ENCODE measurements at places on chromosomes 5 and 9.

DNA sequence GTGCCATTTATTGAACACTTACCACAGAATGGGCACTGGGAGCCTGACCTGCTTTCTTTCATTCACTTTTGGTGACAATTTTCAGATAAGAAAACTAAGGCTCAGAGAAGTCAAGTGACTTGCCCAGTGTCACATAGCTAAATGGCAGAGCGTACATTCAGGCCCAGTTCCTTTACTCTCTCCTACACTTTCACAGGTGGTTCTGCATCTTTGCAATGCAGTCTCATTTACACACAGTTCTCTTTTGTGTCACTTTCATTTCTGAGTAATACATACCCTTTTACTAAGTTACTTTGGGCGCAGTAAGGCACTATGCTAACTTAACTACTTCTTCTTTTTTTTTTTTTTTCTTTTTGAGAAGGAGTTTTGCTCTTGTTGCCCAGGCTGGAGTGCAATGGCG is 8.3 kb downstream of the NFIL3 start:
- DNase-seq: no peak

- no peak for DNase-seq
These were observed 303.6 kb downstream of the PIK3R1 start for GRCh38 chr5:68519143-68519542.

DNA sequence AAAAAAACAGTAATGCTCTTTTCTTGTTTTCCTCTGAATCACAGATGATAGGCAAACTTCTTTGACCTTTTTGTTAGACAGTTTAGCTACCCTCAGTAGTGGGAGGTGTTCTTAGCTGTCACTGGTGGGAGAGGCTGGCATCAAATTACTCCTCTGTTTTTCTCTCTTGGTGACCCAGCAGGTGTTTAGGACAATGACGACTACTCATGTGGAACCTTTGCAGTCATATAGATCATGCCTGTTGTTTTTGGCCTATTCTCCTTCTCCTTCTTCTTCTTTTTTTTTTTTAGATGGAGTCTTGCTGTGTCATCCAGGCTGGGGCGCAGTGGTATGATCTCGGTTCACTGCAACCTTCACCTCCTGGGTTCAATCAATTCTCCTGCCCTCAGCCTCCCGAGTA is 15.4 kb upstream of the NPR2 start:
- no peak for DNase-seq

- no peak for DNase-seq
These were observed 660.3 kb downstream of the TLR4 start for GRCh38 chr9:118364266-118365106.

GRCh38 chr5:158642879-158643278 is 456.8 kb downstream of the EBF1 start:
- no peak for DNase-seq

DNA sequence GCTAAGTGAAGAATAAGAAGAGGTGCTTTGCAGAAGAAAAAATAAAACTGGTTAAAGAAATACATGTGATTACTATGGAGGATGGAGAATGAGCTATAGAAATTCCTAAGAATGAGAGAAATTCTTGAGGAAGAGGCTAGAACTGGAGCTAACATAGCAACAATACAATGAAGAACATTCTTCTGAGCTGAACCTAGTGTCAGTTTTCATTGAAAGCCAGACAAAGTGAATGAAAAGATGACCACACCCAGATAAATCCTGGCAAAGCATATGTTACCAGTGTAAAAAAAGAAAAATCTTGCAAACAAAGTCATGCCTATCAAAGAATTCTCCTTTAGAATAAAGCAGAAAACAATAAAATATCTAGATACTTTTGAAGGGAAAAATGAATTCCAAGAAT is 39.6 kb downstream of the SGCD start:
- no peak for DNase-seq

DNA sequence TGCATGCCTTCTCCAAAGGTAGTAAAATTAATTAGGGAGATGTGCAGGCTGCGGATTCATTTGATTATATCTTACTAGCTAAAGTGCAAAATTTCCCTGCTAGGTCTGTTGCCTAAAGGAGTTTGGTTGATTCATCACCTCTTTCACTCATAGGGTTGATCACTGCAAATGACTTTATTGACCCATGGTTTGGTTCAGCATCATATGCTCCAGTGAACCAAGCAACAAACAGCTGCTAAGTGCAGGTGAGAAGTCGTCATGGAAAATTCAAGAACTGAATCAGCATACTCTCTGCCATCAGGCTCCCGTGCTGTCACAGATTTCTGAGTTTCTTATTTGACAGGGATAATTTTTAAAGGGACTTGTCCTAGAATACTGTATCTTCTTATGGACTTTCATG is 571.8 kb upstream of the CDH18 start:
- no peak for DNase-seq

DNA sequence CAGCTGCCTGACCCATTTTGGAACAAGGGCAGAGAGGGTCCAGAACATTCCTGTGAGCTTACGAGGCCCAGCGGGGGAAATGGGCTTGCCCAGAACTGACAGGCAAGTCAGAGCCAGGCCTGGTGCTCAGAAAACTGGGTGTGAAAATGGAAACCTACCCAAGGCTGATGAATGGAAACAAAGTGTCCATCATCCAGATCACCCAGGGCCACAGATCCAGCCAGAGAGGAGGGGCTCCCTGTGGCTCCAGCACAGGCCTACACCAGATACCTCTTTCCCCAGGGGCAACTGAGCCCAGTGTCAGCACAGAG is 3.1 kb downstream of the CLTB start:
- DNase-seq: no peak

Measured in stimulated activated CD8-positive, alpha-beta memory T cell treated with anti-CD3 and anti-CD28 coated beads, Interleukin-4, amount 100 ng/mL, for 1 hour (primary cell).